ENCODE measurements at places on chromosomes 7 and 10. TPM values are rescaled to one million over a fixed set of nuclear protein-coding genes. Genes with fewer than 3 reads are reported as not detected.

The AMPH gene
- total RNA-seq: not detected

The GALNT17 gene
- total RNA-seq: not detected

GRCh38 chr10:115875172-115875571 lies 397.8 kb downstream of the GFRA1 start:
- H3K4me1 ChIP-seq: no peaks in the 10 kb centered on the region
- DNase-seq: no peak
- H3K27ac ChIP-seq: no peak overlapping the region
- H3K4me3 ChIP-seq: no peak overlapping the region

GRCh38 chr7:45596665-45597095 lies 22.5 kb downstream of the ADCY1 start:
- no peaks in the 10 kb centered on the region for H3K4me1 ChIP-seq
- no peak overlapping the region for H3K4me3 ChIP-seq
- H3K27ac ChIP-seq: no peak overlapping the region
- peak; percentile 34 for DNase-seq
- no peaks in the 10 kb centered on the region for H3K36me3 ChIP-seq
- peaks cover 12% of the 10 kb centered on the region for H3K27me3 ChIP-seq

DNA sequence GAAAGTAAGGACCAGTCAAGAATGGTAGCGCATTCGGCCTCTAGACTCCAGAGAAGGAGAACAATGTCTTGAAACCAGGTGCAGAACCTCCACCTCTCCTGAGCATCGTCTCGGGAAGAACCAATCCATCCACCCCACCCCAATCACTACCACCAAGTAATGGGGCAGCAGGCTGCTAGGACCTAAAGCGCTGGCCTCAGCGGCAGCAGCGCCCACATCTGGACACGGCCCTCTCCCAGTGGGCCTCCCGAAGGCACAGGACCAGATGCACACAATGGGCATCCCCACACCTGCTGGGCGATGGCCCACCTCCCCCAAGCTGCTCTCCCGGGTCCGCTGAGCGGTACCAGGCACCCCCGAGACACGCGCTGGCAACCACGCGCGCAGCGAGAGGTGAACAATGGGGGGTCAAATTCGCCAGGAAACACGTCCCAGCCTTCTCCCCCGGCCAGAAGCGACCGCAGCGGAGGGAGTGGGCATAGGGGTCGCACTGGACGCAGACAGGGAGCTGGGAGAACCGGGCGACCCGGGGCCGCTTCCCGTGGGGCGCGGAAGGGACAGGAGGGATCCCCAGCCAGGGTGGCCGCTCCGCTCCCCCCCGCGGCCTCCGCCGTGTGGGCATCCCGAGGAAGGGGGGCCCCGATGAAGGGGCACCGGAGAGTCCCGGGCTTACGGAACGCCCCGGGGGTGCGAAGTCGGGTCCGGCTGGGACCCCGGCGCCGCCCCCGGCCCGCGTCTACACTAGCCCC lies 506 bp downstream of the CTTNBP2 start:
- H3K27me3 ChIP-seq: peaks cover 41% of the 10 kb centered on the region
- H3K4me1 ChIP-seq: peaks cover 3% of the 10 kb centered on the region
- H3K4me3 ChIP-seq: no peak overlapping the region
- no peak for DNase-seq
- H3K36me3 ChIP-seq: peaks cover 15% of the 10 kb centered on the region

The DENND2A gene
- total RNA-seq: not detected

GRCh38 chr10:125967533-125967932 lies 71.2 kb downstream of the FANK1 start:
- H3K27me3 ChIP-seq: peaks cover 15% of the 10 kb centered on the region
- no peak for DNase-seq
- no peaks in the 10 kb centered on the region for H3K4me1 ChIP-seq

The TAS2R3 gene
- total RNA-seq: 0.78 TPM

- no peak overlapping the region for H3K27ac ChIP-seq
- no peak for DNase-seq
- H3K36me3 ChIP-seq: no peaks in the 10 kb centered on the region
- no peak overlapping the region for H3K4me3 ChIP-seq
- H3K4me1 ChIP-seq: no peaks in the 10 kb centered on the region
- H3K27me3 ChIP-seq: no peaks in the 10 kb centered on the region
Measured at GRCh38 chr7:90708841-90709317, 112.8 kb downstream of the CDK14 start.

DNA sequence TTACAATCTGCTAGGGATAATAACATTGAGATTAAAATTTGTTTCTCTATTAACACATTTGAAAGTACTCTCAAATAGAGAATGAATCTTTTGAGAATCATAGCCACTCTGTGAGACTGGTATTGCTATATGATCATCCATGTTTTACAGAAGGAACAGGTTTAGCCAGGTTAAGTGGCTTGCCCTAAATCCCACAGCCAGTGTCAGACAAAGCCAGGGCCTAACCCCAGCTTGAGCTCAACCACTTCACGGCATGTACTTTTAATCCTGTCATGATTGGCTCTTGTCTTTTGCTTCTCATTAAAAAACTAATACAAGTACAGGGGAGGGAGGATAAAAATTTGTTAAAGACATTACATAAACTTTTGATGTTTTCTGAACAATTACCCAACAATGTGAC lies 3.8 kb upstream of the ZNRF2 start:
- H3K4me1 ChIP-seq: peaks cover 9% of the 10 kb centered on the region
- peaks cover under 1% of the 10 kb centered on the region for H3K36me3 ChIP-seq
- H3K27ac ChIP-seq: no peak overlapping the region
- no peaks in the 10 kb centered on the region for H3K27me3 ChIP-seq

DNA sequence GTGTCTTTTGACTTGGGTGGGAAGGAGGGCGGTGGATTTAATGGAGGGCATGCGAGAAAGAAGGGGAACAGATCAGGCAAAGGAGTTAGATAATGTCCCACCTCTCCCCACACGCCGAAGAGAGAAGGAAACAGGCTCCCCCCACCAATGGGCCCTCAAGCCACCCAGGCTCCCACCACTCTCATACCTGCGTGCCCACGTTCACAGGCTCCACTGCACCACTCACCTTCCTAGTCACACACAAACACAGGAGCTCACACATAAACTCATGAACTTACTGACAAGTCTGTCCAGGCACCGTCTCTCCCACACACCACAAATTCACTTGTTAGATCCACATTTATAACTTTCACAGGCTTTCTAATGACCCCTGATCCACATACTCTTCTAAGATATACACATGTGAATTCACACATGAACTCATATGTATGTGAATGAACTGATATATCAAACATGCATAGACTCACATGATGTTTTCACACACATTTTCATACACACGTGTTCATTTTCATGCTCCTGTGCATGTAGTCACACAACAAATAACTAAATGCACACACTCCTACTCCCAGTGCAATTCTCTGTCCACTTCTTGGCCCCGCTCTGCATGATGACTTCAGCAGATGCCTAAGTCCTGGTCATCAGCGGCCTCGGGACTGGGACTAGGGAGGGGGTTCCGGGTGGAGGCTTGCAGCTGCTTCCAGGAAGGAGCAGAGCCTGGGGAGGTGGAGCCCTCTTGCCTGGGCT lies 1.5 kb downstream of the LZTS2 start:
- peak overlapping the region; percentile 71 for H3K4me3 ChIP-seq
- H3K27ac ChIP-seq: peak overlapping the region; percentile 12
- peaks cover 24% of the 10 kb centered on the region for H3K4me1 ChIP-seq
- H3K36me3 ChIP-seq: no peaks in the 10 kb centered on the region
- no peaks in the 10 kb centered on the region for H3K27me3 ChIP-seq
- DNase-seq: no peak

DNA sequence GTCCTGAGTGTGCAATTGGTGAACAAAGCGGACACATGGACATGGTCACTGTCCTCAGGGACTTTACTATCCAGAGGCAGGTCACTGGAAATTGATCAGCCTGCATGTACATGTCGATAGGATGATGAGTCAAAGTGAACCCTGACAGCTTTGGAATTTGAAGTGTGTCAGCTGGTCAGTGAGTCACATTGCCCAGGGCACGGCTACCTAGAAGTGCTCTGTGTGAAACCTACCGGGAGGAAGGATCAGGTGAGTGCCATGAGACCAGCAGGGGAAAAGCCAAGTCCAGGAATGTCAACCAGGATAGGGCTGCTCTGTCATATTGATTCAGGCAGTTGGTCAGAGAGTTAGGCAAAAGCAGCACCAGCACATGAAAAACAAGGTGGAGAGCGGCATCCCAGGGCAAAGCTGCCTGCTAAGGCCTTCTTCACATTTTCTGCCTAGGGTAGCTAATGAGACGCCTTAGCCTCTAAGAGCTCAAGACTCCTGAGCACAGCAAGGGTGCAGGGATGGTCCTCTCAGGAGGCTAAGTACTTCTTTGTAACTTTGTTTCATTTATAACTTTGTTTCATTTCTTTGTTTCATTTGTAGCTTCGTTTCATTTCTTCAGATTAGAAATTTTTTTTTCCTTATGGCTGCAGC lies 19.4 kb upstream of the PDCD4 start:
- no peak for DNase-seq
- H3K4me1 ChIP-seq: peaks cover 59% of the 10 kb centered on the region
- peak overlapping the region; percentile 79 for H3K27ac ChIP-seq
- H3K4me3 ChIP-seq: peak overlapping the region; percentile 12
- H3K27me3 ChIP-seq: peaks cover 16% of the 10 kb centered on the region
- no peaks in the 10 kb centered on the region for H3K36me3 ChIP-seq

DNA sequence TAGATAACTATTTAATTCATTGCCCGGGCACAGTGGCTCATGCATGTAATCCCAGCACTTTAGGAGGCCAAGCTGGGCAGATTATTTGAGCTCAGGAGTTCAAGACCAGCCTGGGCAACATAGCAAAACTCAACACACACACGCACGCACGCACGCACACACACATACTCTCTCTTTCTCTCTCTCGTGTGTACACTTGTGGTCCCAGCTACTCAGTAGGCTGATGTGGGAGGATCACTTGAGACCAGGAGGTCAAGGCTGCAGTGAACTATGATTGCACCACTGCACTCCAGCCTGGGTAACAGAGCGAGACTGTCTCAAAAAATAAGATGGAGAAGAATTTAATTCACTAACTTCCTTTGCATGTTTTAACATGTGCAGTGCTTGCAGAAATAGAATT lies 38.1 kb downstream of the PTPN12 start:
- H3K4me3 ChIP-seq: no peak overlapping the region
- DNase-seq: no peak
- peaks cover 26% of the 10 kb centered on the region for H3K4me1 ChIP-seq
- H3K36me3 ChIP-seq: no peaks in the 10 kb centered on the region
- H3K27me3 ChIP-seq: no peaks in the 10 kb centered on the region
- H3K27ac ChIP-seq: peak overlapping the region; percentile 77

GRCh38 chr7:157360483-157361025 lies 23.8 kb downstream of the DNAJB6 start:
- no peak for DNase-seq
- H3K36me3 ChIP-seq: peaks cover 24% of the 10 kb centered on the region
- no peaks in the 10 kb centered on the region for H3K27me3 ChIP-seq
- no peak overlapping the region for H3K4me3 ChIP-seq
- H3K4me1 ChIP-seq: peaks cover 57% of the 10 kb centered on the region

DNA sequence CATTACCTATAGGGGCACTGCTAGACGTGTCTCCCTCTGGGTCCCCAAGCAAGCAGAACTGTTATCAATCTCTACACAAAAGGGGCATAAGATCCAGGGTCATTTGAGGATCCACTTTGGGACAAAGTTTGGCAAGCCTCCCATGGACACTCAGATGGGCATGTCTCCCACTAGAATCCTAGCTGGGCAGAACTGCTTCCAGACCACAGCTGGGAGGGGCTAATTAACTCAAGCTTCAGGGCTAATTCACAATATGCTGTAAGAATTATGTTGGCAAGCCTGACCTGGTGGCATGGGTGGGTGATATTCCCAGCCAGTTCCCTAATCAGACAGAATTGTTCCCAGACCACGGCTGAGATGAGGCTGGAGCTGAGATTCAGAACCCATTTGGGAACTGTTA lies 738.4 kb upstream of the FZD8 start:
- H3K27ac ChIP-seq: no peak overlapping the region
- peaks cover 6% of the 10 kb centered on the region for H3K4me1 ChIP-seq
- no peaks in the 10 kb centered on the region for H3K27me3 ChIP-seq

The RBAK gene
- 14.2 TPM for total RNA-seq

DNA sequence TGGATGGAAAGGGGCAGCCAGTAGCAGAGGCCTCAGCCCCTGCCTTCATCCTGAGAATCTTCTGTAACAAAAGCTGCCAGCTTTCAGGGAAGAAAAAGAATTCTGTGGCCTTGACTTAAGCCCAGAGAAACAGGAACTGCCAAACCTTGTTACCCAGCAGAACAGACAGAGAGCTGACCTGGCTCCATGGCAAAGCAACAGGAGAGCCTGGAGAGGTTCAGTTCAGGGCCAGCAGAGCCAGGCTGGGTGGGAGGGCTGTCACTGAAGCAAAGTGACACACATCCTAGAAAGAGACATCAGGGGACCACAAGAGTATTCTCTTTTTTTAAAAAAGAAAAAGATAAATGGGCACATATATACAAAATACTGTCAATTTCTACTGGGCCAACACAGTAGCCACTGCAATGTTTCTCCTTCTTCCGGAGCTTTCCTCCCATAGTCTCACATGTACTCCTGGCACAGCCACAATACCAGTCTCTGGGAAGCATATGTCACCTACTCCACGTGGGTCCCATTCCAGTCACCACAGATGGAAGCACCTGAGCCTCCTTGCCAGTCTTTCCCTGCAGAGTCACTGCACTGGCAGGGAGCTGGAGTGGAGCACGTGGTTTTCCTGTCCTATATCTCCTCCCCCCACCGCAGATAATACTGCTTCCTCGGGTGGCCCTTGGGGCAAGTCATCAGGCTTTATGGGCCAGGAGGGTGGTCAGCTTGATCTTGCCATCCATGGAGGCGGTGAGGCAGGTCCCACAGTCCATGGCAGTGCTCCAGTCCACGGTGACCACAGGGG lies 15.2 kb upstream of the CYREN start:
- H3K27me3 ChIP-seq: no peaks in the 10 kb centered on the region
- peaks cover 4% of the 10 kb centered on the region for H3K4me1 ChIP-seq
- H3K27ac ChIP-seq: no peak overlapping the region

- H3K27me3 ChIP-seq: peaks cover 6% of the 10 kb centered on the region
- no peaks in the 10 kb centered on the region for H3K36me3 ChIP-seq
- peaks cover 21% of the 10 kb centered on the region for H3K4me1 ChIP-seq
- no peak for DNase-seq
- H3K4me3 ChIP-seq: no peak overlapping the region
Measured at GRCh38 chr7:38548605-38549004, 82.6 kb downstream of the AMPH start.

The MAT1A gene
- total RNA-seq: not detected

The ADAM12 gene
- total RNA-seq: 0.06 TPM

The ZNF138 gene
- total RNA-seq: 11.6 TPM

The PAPOLB gene
- total RNA-seq: 0.10 TPM

DNA sequence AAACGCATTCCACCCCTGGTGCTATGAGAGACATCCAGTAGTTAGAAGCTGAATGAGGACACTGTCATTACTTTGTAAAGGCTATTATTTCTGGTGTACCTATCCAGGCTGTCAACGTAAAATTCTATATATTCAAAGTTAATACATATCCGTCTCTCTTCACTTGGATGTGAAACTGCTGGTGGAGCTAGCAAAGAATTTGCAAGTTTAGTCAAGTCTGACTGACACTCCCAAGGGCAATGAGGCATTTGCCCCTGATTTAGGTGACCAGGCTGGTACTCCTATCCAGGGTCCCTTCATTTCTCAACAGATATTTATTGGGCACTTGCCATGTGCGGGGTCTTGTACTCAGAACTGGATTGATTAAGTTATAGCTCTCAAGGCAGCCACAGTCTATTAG lies 260.1 kb upstream of the CDC14C start:
- H3K4me3 ChIP-seq: no peak overlapping the region
- DNase-seq: no peak
- H3K36me3 ChIP-seq: no peaks in the 10 kb centered on the region
- no peak overlapping the region for H3K27ac ChIP-seq

- H3K27me3 ChIP-seq: no peaks in the 10 kb centered on the region
- no peaks in the 10 kb centered on the region for H3K36me3 ChIP-seq
- H3K4me1 ChIP-seq: no peaks in the 10 kb centered on the region
- H3K4me3 ChIP-seq: no peak overlapping the region
Measured at GRCh38 chr7:111159426-111159825, 68.5 kb downstream of the LRRN3 start.

GRCh38 chr10:50470798-50471582 lies 152.8 kb downstream of the SGMS1 start:
- no peaks in the 10 kb centered on the region for H3K36me3 ChIP-seq
- no peak for DNase-seq
- H3K27me3 ChIP-seq: no peaks in the 10 kb centered on the region
- H3K27ac ChIP-seq: peak overlapping the region; percentile 15
